ENCODE measurements at places on chromosomes 2 and 18.

DNA sequence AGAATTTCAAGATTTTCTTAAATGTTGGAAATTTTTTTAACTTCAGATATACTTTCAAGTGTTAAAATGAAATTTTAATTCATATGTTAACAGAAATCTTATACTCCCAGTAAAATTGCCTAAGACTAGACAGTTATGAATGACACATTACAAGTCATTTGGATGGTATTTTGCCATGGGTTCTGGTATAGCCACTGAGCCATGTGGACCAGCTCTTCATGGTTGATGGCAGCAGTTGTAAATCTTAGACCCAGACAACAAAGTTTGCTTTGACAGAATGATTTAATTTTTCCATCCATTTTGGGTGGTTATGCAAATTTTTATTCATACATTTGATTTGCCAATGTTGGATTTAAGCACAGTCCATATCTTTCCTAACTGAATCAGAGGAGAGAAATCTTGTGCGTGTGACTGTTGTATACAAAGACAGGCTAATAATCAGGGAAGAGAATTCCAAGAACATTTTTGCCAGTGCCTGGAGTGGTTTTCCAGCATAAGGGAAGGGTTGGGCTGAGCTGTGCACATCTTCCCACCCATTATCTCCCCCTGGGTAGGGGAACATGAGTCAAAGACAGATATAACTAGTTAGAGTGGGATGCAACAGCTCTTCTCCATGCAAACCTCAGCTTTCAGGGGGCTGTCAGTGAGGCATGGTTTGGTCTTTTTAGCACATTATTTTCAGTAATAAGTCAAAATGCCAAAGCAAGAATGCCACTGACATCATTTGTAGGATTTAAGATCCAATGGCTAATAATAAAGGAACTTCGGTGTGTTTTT is 28.1 kb upstream of the INPP4A start:
- no peak for DNase-seq

GRCh38 chr2:29480426-29480825 is 365.2 kb downstream of the CLIP4 start:
- DNase-seq, result no peak

GRCh38 chr18:60100778-60101177 is 201.0 kb downstream of the PMAIP1 start:
- no peak for DNase-seq

DNA sequence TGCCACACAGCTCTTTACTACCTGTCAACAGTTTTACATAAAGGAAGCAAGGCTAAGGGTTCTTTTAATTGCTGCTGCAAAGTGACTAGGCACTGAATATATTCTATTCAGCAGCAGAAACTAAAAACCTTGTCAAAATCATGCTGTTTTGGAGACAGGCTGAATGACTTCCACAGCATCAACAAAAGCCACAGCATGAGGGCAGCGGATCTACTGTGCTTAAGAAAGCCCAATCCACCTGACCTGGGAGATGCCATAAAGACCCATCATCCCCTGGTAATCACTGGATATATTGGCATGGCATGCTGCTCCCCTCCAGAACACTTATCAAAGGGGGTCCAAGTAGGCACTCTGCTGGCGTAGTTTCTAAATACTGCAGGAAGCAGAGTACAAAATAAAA is 715.1 kb upstream of the SLC8A1 start:
- no peak for DNase-seq

DNA sequence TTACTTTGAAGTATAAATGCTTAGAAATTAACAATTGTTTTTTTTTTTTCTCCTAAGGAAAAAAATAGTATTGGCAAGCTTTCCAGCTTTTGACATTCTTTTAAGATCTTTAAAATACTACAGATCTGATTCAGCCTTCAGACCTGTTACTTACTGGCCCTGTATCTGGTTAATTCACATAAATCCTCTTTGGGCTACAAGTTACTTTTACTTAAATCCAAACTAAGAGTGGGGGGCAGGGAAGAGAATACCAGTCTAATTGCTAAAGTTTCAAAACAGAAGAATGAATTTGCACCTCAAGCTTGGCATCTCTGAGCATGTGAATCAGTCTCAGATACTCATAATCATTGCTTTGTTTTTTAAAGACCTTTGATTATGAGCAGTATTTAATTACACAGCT is 386.3 kb downstream of the PARD3B start:
- no peak for DNase-seq

DNA sequence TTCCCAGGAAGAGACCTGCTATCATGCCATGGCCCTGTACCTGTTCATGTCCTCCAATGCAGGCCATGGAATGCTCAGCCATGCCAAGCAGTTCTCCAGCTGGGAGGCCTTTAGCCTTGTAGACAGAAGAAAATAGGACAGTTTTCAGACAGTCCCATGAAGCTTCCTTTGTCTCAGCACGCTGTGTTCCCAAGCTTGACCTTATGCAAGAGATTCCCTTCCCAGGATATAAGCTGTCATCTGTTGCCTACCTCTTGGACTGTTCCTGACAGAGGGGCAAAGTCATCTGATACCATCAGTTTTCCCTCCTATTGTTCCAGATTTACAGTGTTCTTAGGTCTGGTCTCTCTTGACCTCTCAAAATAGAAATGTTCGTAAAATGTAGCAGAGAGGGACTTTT is 96.6 kb upstream of the EML6 start:
- no peak for DNase-seq

- DNase-seq, result no peak
These were observed 28.3 kb upstream of the SLC40A1 start for GRCh38 chr2:189608795-189609422.

DNA sequence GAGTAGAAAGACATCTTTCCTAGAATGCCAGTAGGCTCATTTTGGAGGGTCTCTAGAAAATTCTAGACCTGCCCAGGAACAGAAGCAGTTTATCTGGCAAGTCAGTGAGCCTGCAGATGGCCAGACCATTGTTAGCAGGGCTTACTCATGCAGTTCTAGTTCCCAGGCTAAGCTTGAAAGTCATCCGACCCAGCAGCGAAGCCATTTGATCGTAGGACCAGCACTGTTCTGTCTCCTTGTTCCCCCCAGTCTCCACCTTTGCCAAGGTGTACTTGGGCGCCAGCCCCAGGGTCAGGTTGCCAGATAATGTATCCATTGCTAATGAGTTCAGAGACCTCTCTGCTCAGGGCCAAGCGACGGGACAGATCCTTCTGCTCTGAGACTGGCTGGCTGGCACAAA is 70.1 kb downstream of the EPAS1 start:
- DNase-seq, result no peak

- no peak for DNase-seq
These were observed 280.1 kb downstream of the PTH2R start for GRCh38 chr2:208686665-208687064.

DNA sequence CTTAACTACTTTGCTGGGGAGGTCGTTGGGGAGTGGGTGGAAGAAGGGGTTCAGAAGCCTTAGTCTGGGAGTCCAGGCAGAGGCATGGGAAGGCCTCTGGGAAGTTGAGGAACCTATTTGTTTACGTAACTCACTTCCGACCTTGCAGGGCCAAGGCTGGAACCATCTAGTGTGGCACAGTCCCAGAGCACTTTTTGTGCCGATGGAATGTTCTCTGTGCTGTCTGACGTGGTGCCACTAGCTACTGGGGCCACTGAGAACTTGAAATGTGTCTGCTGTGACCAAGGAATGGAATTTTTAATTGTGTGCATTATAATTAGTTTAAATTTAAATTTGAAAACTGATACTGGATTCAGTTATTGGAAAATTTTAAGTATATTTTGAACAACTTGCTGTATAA is 139.7 kb downstream of the FAM161A start:
- no peak for DNase-seq

- no peak for DNase-seq
These were observed 101.8 kb downstream of the CD226 start for GRCh38 chr18:69845593-69846506.

GRCh38 chr2:225668606-225669266 is 269.2 kb downstream of the NYAP2 start:
- DNase-seq, result no peak

GRCh38 chr18:41119031-41119430 is 836.0 kb upstream of the PIK3C3 start:
- no peak for DNase-seq

DNA sequence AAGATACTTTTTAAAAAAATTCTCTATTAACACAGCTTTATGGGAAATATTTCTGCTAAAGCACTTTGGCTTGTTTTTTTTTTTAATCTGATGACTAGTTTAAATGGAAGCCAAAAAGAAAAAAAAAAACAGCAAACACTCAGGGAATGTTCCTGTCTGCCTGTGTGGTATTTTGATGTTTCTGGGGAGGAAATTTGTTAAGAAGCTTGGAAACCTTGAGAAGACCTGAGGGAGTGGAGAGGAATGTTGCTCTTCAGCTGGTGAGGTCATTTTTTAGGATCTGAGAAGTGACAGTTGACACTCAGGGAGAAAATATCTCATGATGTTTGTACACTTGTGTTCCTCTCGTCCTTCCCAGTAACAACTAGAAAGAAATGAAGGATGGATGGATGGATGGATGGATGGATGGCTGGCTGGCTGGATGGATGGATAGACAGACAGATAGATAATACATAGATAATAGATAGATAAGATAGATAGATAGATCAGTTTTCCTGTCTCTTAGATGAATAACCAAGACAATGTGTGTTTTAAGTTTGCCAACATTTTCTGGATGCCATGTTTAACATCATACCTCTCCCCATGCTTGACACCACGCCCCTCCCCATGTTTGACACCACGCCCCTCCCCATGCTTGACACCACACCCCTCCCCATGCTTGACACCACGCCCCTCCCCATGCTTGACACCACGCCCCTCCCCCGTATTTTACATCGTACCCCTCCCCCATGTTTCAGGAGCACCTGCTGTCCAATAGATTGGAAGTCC is 84.8 kb downstream of the CTIF start:
- no peak for DNase-seq

DNA sequence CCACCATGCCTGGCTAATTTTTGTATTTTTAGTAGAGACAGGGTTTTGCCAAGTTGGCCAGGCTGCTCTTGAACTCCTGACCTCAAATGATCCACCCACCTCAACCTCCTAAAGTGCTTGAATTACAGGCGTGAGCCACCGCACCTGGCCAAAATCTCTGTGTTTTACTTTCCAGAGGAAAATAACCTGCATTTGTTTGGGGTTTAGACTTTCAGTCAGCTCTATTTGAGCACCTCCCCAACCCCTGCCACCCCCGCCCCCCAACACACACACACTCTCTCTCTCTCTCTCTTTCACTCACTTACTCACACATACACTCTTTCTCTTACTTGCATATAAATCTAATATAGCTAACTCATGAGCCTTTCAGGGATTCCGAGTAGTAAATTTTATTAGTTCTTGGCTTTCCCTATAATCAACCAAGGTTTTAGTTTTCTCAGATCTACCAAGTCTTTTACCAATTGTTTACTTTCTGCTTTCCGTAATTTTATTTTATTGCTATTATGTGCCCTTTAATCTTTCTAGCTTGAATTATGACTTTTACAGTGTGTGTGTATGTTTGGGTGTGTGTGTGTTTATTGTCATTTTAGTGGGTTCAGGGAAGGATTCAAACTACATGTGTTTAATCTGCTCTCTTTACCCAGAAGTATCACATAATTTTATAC is 24.5 kb downstream of the MFSD6 start:
- DNase-seq, result no peak

DNA sequence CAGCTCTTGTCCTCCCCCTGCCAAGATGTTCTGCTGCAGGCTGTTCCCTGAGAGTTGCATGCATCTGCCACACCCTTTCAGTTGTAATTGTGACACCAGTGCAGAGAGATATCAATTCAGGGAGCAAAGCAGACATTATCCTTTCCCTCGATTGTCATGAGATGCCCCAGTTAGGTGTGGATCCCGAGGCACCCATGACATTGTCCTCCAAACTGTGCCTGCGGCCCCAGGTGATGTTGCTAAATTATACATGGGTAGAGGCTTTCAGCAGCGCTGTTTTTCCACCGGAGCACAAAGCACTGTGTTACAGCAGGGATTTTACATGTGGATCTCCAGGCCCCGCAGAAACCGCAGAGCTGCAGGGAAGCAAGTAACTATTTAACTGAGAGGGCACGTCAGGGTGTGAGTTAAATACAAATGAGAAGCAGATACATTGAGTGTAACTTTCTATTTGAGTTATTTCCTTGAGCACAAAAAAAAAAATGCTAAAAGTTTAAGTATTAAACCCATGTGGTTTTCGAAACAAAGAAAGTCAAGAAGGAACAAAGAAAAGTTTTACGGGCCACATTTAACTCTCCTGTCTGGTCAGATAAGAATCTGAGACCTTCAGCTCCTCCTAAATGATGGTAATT is 90.3 kb upstream of the BCL2L11 start:
- no peak for DNase-seq

DNA sequence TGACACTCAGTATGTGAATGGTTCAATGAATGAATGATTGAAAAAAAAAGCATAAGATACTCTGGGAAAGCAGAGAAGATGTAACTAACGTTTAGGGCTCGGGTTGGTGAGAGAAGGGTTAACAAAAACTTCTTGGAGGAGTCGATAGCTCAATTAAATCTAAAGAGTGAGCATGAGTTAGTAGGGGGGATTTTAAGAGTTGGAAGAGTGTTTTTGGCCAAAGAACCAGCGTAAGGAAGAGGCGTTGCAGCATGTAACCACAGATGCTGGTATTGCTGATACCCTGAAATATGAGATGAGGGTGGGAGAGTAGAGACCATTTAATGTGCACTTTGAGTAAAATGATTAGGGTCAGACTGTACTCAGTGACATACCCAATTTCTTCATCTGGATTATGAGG is 14.5 kb downstream of the ARHGAP28 start:
- no peak for DNase-seq

DNA sequence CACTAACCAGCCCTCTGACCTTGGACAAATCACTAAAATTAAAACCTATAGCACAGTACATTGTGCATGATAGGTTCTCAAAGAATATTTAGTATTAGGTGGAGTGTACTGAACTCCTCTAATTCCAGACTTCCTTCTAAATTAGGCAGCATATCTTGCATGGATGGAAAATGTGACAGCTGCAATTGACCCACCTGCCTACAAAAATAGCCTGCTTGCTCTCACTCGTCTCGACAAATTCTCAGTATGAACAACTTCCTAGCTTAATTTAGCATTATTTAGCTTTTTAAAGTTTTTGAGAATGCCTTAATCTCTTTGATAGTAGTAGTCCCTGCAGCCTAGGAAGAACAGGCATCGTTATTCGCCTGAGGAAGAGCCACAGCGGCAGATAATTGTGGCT is 482.0 kb downstream of the PIK3C3 start:
- no peak for DNase-seq

DNA sequence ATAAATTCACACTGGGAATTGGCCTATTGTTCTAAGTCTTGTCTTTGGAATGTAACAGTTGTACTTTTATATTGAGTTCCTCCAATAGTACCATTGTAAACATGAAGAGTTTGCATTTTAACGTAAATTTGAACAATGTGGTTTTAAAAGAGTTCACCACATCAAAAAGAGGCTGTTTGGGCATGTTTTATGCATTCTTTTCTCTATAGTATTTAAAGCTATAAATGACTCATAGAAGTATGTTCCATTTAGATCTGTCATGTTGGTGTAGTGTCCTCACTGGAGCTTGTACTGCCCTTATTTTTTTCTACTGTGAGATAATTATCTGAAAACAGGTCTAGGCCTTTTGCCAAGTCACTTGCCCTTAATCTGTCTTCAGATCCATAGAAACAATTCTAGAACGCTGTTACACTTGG is 141.9 kb downstream of the RHBDD1 start:
- no peak for DNase-seq

- DNase-seq, result no peak
These were observed 33.3 kb downstream of the LONRF2 start for GRCh38 chr2:100289020-100289419.

- no peak for DNase-seq
These were observed 43.3 kb upstream of the SCN9A start for GRCh38 chr2:166418853-166419615.

GRCh38 chr2:71064110-71064611 is 4.3 kb upstream of the NAGK start:
- DNase-seq, result no peak

- DNase-seq, result no peak
These were observed 11.7 kb downstream of the LYPD6B start for GRCh38 chr2:149050188-149050587.

Data from activated T-cell treated with anti-CD3 and anti-CD28 coated beads, Interleukin-2, amount 50 U/mL, for 1 hour (primary cell).